ENCODE measurements at places on chromosomes 7 and 10.

- DNase-seq = no peak
Measured at GRCh38 chr10:7340179-7340874, 70.5 kb downstream of the SFMBT2 start.

DNA sequence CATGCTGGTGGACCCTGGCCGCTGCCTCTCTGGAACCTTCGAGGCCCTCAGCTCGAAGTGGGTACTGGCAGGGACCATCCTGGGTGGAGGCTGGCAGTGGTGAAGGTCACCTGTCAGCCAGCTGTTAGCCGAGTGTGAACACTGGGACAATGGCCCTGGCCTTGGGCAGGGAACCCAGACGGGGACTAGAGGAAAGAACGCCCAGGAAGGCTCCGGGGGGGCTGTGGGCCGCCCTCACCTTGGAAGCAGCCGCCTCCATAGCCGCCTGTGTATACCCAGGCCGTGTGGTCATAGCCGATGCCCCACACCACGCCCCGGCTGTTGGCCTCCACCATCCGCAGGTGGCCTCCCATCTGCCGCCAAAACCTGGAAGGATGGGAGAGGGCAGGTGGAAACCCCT, 17.6 kb downstream of the BHLHA15 start:
- DNase-seq = no peak

DNA sequence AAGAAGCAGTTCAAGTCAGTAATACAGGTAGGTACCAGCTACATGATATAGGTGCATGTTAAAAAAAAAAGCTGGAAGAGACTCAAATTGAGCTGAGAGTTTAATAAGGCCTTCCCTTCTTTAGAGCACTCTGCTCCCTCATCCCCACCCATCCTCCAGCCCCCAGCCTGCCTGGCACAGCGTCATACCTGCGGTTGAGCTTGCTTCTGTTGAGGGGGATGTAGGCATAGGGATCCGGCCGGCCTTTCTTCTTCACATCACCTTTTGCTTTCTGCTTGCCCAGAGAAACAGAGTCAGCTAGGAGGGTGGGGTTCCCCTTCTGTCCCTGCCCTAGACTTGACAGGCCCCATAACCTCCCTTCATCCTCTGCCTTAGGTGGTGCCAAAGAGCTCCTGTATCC, 23.8 kb upstream of the FRAT2 start:
- DNase-seq = no peak

- no peak for DNase-seq
Measured at GRCh38 chr10:132979491-132980425, 37.4 kb upstream of the CFAP46 start.

DNA sequence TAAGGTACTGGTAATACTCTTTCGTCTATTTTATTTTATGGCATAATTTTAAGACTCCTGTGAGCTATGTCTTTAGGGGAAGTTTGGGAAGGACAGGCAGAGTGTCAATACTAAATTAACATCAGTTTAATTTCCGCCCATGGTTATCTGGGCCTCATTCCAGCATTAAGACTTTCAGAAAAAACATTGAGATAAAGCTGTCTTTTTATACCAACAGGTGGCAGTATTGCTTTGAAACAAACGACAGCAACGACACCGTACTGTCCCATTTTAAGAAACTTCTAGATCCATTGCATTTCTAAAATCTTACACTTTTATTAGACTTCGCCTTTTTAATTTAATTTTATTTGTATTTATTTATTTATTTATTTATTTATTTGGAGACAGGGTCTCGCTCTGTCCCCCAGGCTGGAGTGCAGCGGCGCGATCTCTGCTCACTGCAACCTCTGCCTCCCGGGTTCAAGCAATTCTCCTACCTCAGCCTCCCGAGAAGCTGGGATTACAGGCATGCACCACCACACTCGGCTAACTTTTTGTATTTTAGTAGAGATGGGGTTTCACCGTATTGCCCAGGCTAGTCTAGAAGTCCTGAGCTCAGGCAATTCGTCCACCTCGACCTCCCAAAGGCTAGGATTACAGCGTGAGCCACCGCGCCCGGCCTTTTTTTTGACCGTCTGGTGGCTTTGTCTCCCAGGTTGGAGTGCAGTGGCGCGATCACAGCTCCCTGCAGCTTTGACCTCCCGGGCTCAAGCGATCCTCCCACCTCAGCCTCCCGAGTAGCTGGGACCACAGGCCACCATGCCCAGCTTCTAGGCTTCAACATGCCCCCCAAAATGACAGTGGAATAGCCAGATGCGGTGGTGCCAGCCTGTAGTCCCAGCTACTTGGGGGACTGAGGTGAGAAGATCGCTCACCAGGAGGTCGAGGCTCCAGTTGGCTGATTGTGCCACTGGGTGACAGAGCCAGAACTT, 78.7 kb upstream of the C1GALT1 start:
- peak; percentile 12 for DNase-seq

- DNase-seq = no peak
Measured at GRCh38 chr7:152702-153391, 39.5 kb upstream of the FAM20C start.

DNA sequence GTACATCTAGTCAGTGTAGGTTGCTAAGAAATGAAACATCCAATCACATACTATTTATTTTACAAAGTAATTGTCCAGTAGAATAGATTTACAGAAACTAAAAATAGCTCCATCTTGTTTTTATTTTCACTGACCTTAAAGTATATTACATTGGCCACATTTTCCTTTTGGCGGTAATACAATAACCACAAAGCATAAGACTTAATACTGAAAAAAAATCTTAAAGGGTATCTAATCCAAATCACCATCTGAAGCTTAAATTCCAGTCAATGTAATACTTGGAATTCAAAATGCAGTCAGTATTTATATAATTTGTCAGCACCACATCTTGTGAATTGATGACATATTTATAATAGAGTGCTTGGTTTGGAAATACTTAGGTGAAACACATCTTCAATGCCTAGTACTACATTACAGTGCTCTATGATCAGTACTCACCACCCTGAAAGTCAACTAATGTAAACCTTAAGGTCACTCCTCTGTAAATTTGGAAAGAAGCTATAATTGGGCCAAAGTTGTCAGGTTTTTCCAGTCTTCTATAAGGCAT, 8.9 kb downstream of the ANKMY2 start:
- DNase-seq = no peak

DNA sequence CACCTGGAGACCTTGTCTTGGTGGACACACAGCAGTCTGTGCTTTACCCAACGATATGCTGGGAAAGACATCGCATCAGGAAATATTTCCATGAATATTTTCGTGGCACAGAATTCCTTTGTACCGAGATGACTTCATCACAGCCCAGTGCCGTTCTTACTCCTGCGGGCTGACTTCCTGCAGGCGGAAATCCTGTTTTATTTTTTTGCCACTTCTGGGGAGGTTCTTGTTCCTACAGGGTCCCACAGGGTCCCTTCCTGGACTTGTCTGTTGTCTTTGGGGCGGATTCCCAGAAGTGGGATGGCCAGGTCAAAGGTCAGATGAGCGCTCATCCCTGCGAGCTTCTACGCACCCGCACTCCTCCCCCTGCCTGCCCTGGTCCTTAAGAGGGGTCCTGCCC, 86.5 kb downstream of the DNAJB6 start:
- no peak for DNase-seq

- no peak for DNase-seq
Measured at GRCh38 chr10:117439243-117439912, 64.1 kb upstream of the PDZD8 start.

GRCh38 chr7:128938544-128939074, 882 bp downstream of the IRF5 start:
- DNase-seq = no peak

GRCh38 chr10:30036341-30036740, 23.0 kb downstream of the JCAD start:
- DNase-seq = no peak

GRCh38 chr7:106604303-106604924, 56.5 kb downstream of the CCDC71L start:
- no peak for DNase-seq

GRCh38 chr10:129029051-129029450, 438.0 kb upstream of the MGMT start:
- DNase-seq = no peak

GRCh38 chr7:1104516-1105179, 16.7 kb downstream of the GPER1 start:
- DNase-seq = no peak

- no peak for DNase-seq
Measured at GRCh38 chr10:121765204-121765603, 162.6 kb downstream of the ATE1 start.

DNA sequence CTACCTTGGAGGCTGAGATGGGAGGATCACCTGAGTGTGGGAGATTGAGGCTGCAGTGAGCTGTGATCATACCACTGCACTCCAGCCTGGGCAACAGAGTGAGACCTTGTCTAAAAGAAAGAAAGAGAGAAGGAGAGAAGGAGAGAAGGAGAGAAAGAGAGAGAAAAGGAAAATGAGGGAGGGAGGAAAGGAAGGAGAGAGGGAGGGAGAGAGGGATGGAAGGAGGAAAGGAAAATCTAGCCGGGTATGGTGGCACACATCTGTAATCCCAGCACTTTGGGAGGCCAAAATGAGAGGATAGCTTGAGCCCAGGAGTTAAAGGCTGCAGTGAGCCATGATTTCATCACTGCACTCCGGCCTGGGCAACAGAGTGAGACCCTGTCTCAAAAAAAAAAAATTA, 42.9 kb upstream of the GTF2IRD1 start:
- DNase-seq = no peak

DNA sequence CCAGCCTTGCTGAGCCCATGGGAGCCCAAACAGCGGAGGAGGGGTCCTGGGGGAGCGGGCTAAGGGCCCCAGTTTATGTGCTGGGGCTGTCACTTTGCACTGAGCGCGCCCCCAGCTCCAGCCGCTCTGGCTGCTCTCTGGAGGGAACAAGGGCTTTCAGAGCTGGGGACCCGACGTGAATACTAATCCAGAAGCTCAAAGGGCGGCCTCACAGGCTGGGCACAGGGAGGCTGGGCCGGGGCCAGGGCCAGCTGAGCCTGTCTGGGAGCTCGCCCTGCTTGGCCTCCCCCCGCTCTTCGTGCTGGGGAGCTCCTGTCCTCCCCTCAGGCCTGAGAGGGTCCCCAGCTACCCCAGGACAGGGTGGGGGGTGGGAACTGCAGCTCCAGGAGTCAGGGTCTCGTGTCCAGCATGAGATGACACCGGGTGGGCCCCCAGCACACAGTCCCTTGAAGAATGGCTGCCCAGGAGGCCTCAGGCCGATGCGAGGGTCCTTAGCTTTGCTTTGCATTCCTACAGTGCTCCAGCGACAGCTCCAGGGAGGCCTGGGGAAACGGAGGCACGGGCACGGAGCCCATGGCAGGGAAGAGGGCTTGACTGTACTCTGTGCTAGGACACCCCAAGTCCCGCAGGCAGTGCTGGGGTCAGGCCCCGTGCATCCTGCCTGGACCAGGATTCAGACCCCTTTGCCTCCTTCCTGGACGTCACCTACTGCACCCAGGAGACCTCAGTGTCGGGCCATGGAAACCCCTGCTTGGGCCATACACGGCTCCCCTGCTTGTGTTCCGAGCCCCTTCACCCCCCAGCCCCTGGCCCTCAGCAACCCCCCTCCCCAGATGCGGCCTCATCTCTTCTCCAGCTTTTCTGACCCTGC, 5.8 kb upstream of the AMZ1 start:
- no peak for DNase-seq

DNA sequence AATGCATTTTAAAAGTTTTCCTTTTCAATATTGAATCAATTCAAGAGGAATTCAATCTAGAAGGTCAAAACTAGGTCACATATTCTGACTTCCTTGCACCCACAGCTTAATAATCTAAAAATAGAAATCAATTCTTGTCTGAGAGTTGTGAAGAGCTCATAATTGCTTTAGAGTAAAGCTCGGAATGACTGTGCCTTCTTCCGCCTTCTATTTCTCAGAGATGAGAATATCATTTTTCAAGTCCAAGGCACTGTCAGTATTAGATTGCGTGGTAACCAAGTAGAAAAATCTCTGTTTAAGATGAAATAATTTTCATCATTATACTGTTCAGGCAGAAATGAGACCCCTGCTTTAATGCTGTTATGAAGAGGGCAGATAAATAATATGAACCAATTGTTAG, 272.2 kb upstream of the NFE2L3 start:
- DNase-seq = no peak

- DNase-seq = no peak
Measured at GRCh38 chr10:132963430-132963960, 21.1 kb upstream of the CFAP46 start.

DNA sequence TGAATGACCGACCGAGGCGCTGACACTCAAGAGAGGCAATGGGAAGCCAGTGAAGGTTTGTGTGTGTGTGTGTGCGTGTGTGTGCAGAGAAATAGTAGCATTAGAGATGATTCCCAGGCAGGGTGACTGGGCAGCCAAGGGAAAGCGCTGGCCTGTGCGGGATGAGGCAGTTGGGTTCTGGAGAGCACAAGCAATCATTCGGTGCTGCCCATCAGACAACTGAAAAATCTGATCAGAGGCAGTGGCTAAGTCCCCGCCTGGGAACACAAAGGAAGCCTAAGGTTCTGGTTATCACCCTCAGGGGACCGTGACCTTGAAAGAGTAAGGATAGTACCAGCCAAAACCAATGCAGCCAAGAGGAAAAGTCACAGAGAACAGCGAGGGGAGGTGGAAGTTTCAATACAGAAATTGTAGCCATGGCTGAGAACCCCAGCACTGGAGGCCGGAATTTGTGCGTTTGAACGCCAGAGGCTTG, 868 bp upstream of the PDCD4 start:
- DNase-seq = no peak

GRCh38 chr7:98354511-98355249, 46.2 kb downstream of the BAIAP2L1 start:
- DNase-seq = no peak

- DNase-seq = no peak
Measured at GRCh38 chr7:25732766-25733217, 419.2 kb upstream of the NFE2L3 start.

DNA sequence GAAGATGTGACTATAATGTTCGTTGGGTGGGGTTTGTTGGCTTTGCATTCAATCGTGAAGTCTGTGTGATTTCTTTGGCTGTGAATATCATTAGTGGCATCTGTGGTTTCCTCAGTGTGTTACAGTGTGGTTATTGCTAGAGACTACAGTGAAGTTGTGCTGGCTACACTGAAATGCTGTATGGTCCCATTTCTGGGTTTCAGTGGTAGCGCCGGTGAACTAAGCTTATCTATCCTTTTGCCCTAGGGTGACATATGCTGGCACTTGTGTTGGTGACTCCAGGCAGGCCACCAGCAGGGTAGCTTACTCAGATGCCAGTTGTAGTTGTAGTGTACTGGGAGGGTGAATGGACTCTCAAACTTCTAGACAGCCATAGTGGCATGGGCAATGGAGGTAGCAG, 259.5 kb downstream of the ANKRD30A start:
- no peak for DNase-seq

DNA sequence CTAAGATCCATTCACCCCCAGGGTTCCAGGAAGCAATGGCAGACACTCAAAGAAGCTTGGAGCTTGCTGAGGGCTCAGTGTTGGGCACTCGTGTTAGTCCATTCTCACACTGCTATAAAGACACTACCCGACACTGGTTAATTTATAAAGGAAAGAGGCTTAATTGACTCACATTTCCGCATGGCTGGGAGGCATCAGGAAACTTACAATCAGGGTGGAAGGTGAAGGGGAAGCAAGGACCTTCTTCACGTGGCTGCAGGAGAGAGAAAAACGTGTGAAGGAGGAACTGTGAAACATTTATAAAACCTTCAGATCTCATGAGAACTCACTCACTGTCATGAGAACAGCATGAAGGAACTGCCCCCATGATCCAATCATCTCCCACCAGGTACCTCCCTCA, 44.7 kb upstream of the SMNDC1 start:
- no peak for DNase-seq
